Astrocyte of the cerebellum (primary cell): ENCODE measurements at places on chromosomes 12 and 14.

GRCh38 chr14:67228325-67228984 is 12.8 kb upstream of the PALS1 start:
- no peak for DNase-seq

DNA sequence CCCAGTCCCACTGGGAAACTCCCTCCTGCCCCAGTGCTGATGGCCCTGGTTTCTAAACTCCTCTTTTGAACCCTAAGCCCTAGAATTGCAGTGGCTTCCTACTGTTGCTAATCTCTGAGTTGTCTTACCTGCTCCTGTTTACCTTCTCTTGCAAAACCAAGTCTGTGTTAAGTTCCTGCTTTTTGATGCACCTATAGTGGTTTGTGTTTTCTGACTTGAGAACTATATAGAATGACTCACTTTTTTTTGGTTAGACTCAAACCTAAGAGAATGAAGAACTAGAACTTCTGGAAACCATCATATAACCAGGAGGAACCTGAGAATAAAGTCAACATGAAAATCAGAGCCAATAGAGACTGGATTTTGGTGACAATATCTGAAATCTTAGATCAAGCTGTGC is 5.5 kb upstream of the GAS2L3 start:
- DNase-seq, result no peak

DNA sequence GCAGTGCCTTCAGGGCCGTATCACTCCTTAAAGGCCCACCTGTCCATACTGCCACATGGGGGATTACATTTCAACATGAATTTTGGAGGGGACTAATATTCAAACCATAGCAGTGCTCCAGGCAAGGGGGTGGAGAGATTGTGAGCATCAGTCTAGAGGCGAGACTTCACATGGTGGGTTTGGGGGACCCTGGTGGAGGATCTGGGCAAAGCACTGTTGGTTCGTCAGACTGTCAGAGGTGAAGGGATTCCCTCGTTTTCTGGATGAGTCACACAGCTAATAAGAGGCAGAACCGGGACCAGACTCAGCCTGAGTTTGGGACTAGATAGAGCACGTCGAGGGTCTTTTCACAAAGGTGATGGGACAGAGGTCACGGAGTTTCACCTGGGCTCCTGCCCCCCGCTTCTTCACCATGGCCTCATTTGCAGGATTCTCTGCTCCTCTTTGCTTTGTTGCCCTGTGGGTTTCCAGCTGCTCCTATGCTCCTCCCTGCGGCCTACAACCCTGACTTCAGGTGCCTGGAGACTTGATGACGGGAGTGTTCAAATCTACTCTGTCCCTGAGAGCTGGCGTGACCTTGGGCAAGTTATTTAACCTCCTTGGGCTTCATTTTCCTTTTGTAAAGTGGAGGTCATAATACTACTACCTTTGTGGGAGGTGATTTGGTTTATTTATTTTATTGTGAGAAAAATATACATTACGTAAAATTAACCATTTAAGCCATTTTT is 41.5 kb downstream of the TEAD4 start:
- DNase-seq, result no peak

GRCh38 chr12:68234140-68234539 is 8.5 kb upstream of the IL26 start:
- no peak for DNase-seq

DNA sequence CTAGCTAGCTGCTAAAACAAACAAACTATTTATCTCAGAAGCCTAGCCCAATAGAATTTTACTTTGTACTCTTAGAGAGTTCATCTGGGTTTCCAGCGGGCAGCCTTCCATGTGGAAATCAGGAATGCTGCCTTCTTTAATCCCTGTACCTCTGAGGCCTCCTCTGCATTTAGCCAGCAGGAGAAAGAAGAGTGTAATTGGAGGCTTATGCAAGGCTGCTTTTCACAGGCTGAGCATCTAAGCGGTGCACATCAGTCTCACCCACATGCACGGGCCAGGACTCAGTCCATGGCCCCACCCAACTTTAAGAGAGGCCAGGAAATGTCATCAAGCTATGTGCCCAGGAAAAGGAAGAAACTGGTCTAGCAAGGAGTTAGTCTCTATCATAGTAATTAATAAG is 14.0 kb upstream of the PTGDR start:
- no peak for DNase-seq

- DNase-seq, result no peak
Measured at GRCh38 chr14:104967386-104968152, 10.6 kb downstream of the AHNAK2 start.

GRCh38 chr12:106010741-106011140 is 128.0 kb downstream of the NUAK1 start:
- no peak for DNase-seq

DNA sequence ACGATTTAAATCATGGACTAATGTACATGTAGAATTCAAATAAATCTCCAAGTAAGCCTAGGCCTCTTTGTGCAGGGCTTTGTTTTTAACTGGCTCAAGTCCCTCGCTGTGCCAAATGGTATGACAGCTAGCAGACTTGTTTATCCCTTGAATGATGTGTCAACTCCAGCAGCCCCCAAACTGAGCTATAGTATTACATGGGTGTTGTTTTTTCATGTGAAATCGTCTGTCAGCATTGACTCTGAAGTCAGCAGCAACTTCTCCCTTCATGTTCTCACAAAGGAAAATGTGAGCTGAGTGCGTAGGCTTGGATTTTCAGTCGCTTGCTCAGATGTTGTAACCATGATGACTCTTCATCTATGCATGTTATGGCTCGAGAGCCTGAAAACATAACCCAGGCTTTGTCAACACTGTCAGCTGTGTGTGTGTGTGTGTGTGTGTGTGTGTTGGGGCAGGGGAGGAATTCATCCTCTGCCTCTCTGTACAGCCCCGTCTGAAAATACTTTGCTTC is 73.3 kb downstream of the PTHLH start:
- DNase-seq, result peak; percentile 41

DNA sequence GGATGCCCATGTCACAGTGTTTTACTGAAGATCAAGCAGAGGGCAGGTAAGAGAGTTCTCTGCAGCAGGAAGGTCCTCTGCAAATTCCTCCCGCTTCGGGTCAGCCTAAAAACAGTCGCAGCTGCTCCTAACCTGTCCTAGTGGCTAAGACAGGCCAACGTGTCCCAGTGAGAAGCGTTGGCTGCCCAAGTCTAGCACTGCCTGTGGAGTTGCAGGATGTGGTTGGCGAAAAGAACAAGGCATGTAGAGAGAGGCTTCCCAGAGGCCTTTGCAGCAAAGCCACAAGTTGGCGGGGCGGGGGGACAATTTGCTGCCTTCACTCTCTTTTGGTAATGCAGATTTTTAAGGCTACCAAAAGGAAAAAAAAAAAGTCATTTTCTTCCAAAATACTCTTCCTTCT is 340.1 kb downstream of the BCL11B start:
- no peak for DNase-seq

DNA sequence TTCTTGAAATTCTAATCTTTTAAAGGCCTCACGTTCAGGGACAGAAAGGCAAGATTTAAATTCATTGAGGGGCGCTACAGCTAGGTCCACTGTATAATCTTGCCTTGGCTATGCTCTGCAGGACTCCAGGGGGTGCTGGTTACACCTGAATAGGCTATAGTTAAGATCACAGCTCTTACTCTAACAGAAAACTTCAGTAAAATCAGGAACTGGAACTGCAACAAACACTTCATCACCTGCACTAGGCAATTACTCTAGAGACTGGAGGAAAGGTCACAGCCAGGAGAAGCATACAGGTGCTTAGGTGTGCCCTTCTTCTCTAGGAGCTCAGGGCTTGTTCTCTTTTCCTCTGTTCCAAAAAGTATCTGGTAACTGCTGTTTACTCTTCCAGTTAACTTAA is 20.9 kb downstream of the SLCO1C1 start:
- DNase-seq, result no peak

- no peak for DNase-seq
Measured at GRCh38 chr14:90660865-90661570, 155.2 kb downstream of the TTC7B start.

DNA sequence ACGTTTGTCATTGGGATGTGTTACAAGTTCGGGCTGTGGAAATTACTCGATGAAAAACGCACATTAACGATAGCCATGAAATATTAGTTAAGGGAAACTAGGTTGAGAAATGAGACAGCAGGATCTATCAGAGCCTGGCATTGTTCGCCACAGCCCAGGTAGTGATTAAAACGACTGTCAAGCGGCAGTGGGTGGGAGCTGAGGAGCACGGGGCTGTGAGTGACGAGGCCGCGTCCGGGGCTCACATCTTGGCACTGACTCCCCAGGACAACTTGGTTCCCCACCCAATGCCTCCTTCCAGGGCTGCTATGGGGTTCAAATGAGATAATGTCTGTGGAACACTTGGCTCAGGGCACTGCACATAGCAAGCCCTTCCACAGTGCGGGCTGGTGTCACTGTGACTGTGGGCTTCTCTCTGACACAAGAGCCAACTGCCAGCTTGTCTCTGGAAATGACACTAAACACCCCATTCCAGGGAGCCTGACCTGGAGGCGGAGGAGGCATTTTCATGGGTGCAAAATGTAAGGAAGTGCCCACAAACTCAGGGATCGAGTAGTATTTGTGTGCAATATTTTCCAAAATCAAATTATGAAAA is 19.3 kb downstream of the MMAB start:
- no peak for DNase-seq

DNA sequence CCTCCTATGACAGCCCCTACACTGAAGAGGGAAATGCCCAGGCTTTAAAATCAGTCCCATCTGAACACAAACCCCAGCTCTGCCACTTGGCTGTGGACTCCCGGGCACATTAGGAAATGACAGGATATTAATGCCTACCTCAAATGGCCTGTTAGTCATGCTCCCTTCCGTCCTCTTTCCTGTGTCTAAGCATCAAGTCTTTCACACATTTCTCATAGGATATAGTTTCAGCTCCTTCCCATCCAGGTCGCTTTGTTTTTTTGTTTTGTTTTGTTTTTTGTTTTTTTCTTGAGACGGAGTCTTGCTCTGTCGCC is 16.1 kb downstream of the PLEK2 start:
- no peak for DNase-seq

GRCh38 chr14:65356327-65356836 is 56.1 kb upstream of the FUT8 start:
- DNase-seq, result peak; percentile 45

- no peak for DNase-seq
Measured at GRCh38 chr12:63037746-63038712, 103.1 kb upstream of the PPM1H start.

DNA sequence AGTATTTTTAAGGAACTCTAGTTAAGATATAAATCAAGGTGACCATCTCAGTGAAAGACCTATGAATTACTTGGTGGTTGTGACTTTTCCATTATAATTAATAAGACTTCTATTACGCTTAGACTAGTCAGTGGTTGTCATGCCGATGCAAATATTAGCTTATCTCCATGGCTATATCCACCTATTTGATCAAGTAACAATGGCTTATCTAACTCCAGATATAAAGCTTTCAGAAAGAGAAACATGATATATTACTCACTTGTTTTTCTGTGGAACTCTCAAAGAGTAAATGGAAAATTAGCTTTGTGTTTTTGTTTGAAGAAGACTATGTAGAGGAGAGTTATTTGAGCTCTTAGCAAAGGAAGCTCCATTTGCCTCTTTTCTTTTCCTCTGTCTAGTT is 323.8 kb upstream of the DCN start:
- no peak for DNase-seq

- no peak for DNase-seq
Measured at GRCh38 chr12:116803013-116803736, 65.1 kb downstream of the RNFT2 start.

- no peak for DNase-seq
Measured at GRCh38 chr12:66716522-66716921, 37.6 kb upstream of the GRIP1 start.

DNA sequence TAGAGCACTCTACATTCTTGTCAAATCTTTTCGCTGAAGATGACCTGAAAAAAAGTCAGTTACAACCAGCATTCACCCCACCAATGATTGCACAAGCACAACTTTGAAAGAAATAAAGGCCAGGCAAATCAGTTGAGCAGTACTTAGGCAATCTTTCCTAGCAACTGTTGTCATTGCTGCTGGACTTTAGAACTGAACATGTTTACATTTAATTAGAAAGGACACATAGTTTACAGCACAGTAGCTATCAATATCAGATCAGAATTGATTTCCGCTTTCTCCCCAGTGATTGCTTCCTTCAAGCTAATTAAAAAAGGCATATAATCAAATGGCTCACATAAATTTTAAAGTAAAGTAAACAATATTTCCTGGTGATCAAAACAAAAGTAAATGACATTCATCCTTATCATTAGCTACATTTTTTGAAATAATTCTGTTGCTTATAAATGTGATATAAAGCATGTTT is 128.4 kb downstream of the FOXA1 start:
- DNase-seq, result no peak

GRCh38 chr14:34184126-34184525 is 233.3 kb upstream of the EGLN3 start:
- no peak for DNase-seq

- DNase-seq, result no peak
Measured at GRCh38 chr12:14910090-14910915, 24.6 kb upstream of the MGP start.

GRCh38 chr14:77145975-77146740 is 4.6 kb upstream of the ZDHHC22 start:
- DNase-seq, result no peak

- no peak for DNase-seq
Measured at GRCh38 chr14:60254176-60254575, 5.2 kb downstream of the PPM1A start.

DNA sequence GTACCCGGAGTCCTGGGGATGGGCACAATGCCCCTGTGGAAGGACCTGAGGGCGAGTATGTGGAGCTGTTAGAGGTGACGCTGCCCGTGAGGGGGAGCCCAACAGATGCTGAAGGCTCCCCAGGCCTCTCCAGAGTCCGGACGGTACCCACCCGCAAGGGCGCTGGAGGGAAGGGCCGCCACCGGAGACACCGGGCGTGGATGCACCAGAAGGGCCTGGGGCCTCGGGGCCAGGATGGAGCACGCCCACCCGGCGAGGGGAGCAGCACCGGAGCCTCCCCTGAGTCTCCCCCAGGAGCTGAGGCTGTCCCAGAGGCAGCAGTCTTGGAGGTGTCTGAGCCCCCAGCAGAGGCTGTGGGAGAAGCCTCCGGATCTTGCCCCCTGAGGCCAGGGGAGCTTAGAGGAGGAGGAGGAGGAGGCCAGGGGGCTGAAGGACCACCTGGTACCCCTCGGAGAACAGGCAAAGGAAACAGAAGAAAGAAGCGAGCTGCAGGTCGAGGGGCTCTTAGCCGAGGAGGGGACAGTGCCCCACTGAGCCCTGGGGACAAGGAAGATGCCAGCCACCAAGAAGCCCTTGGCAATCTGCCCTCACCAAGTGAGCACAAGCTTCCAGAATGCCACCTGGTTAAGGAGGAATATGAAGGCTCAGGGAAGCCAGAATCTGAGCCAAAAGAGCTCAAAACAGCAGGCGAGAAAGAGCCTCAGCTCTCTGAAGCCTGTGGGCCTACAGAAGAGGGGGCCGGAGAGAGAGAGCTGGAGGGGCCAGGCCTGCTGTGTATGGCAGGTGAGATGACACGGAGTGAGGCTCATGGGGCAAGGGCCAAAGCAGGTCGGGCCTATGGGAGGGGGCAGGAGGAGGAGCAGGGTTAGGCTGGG is 4.5 kb downstream of the ARHGEF40 start:
- DNase-seq, result no peak

DNA sequence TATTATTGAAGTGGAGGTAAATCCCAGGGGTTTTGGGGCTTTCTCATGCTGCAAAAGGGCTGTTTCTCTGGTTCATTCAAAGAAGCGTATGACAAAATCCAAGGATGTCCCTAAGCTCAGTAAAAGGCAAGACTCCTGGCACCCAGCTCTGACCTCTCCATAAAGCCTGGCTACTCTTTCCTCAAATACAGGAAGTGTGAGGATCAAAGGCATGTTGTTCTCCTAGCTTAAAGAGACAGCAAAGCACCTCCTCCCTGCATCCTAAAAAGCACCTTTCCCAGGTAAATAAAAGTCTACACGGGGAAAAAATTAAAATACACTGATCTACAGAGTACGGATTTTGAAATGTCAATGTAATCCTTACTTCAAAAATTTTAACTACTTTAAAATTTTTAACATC is 118.6 kb downstream of the LMNTD1 start:
- no peak for DNase-seq
